Stimulated activated CD4-positive, alpha-beta T cell treated with anti-CD3 and anti-CD28 coated beads, TNF-alpha, amount 100 ng/mL, for 4 hours (primary cell): ENCODE measurements at places on chromosomes 11 and 22.

DNA sequence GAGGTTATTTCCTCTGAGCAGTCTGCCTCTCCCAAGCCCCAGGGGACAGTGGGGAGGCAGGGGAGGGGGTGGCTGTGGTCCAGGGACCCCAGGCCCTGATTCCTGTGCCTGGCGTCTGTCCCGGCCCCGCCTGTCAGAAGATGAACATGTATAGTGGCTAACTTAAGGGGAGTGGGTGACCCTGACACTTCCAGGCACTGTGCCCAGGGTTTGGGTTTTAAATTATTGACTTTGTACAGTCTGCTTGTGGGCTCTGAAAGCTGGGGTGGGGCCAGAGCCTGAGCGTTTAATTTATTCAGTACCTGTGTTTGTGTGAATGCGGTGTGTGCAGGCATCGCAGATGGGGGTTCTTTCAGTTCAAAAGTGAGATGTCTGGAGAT, 3.1 kb downstream of the PIM3 start:
- DNase-seq, result no peak

- DNase-seq, result no peak
Measured at GRCh38 chr11:75420224-75421034, 12.6 kb downstream of the KLHL35 start.

GRCh38 chr11:48044577-48044976, 64.2 kb downstream of the PTPRJ start:
- DNase-seq, result no peak

DNA sequence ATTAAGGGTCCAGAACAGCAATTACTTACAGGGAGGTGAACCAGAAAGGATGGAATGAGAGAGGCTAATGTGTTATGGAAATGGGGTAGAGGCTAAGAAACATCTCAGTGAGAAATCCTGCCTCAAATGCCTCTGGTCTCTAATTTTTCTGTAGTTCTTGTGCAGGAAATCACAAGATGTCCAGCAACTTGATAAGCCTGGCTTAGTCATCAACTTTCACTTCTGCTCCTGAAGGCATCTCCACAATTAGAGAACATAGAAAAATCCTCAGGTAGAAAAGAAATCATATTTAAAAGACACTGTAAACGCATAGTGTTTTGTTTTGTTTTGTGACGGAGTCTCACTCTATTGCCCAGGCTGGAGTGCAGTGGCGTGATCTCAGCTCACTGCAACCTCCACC, 18.7 kb downstream of the MRGPRX4 start:
- no peak for DNase-seq

DNA sequence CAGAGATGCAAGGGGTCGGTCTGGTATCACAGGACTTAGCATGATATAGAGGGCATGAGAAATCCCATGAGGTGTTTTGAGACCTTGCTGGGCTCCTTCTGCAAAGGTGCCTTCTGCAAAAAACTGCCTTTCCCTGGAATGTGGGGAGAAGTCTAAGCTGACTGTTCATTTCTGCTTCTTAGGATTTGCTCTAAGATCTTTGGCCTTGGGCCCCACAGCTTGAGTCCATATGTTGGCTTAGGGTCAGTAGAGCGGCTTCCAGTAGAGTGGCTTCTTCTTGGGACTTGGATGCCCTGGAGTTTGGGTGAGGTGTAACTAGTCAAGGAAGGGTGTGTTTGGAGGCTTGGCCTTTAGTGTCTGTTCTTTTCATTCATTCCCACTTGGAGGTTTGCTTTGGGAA, 37.0 kb downstream of the AMPD3 start:
- DNase-seq, result no peak

DNA sequence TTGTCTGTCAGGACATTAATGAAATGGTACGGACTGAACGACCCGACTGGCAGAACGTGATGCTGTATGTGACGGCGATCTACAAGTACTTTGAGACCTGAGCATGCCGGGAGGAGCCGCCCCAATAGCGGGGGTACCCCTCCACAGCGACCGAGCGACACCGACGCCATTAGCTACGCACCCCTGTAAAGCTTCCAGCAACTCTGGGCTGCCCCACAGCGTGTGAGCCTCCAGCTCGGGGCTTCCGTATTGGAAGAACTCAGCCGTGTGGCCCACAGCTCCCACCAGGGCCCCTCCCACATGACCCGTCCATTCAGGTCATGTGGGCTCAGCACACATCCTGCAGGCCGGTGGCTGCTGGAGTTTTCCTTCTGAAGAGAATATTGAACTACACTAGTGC, 12.9 kb upstream of the ADORA2A start:
- no peak for DNase-seq

DNA sequence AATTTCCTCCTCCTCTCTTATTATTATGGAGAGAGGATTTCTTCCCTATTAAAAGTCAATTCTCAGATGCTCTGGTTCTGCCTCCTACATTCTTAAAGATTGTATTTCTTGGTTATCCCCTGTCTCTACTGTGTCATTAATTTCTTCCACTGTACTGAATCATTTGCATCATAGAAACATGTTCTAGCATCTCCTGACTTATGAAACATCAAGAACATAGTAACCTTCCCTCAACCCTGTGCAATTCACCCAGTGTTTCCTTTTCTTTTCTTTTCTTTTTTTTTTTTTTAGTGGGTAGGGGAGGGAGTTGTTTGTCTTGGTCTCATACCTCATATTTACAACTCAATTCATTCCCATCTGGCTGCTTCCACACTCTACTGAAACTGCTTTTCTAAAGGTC, 288.0 kb upstream of the PLET1 start:
- no peak for DNase-seq
